ENCODE measurements at places on chromosomes 12 and 14. TPM values are rescaled to one million over a fixed set of nuclear protein-coding genes. Genes with fewer than 3 reads are reported as not detected.

- DNase-seq = no peak
Observed at GRCh38 chr12:98188650-98189077, 326.7 kb upstream of the TMPO start.

GRCh38 chr14:99566009-99566389 lies 38.0 kb downstream of the CCDC85C start:
- peak; percentile 97 for DNase-seq

Gene IL26
- not detected for total RNA-seq

GRCh38 chr12:3540387-3540990 lies 49.5 kb downstream of the PRMT8 start:
- no peak for DNase-seq

DNA sequence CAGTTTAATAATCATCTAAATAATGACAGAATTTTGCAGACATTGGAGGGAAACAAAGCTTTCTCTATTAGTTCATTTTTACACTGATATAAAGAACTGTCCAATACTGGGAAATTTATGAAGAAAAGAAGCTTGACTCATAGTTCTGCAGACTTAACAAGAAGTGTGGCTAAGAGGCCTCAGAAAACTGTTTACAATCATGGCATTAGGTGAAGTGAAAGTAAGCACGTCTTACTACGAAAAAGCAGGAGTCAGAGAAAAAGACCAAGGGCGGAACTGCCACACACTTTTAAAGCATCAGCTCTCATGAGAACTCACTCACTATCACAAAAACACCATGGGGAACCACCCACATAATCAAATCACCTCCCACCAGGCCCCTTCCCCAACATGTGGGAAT lies 804.4 kb downstream of the FLRT2 start:
- no peak for DNase-seq

All from prostate gland (tissue), 2 donors.